ENCODE measurements at places on chromosomes 2 and 18.
A peak's percentile ranks its signal among the peaks of the same experiment; 100 is the strongest.

- no peak for DNase-seq
Observed at GRCh38 chr2:195009202-195009601, 647.8 kb upstream of the SLC39A10 start.

GRCh38 chr2:174748948-174749347 is 15.3 kb downstream of the CHRNA1 start:
- DNase-seq = peak; percentile 49

DNA sequence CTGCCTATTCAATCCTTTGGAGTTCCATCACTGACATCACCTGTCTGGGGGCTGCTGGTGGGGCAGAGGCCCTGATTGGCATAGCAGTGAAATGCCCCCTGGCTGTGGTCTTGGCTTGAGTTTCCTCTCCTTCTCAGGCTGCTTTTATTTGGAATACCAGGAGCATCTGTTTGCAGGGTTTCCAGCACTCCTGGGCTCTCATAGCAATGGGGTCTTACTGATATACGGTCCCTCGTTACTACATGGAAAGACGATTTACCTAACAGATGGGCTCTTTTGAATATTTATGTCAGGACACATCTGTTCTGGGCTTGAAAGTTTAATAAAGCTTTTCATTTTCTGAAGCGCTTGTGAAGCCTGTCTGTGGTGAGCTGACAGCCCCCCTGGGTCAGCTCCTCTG is 230.3 kb downstream of the SLC4A3 start:
- no peak for DNase-seq

- DNase-seq = no peak
Observed at GRCh38 chr2:16281451-16282335, 341.3 kb downstream of the MYCN start.

DNA sequence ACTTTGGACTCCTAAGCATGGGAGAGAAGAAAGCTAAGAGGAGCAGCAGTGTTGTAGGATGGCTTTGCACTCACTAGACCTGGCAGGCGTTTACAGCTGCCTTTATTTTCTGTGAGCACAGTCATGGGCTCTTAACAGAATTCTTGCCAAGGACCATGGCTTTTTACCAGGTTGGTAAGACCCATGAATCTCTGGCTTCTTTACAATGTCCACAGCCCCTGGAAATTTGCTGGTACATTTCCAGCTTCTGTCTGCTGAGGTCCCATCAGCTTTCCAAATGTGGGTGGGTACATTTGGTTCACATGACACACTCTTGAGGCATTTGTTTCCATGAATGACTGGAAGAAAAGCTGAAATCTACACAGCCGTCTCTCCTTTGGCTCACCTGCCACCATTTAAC is 162.7 kb downstream of the PPP1R1C start:
- DNase-seq = no peak

GRCh38 chr2:210833403-210833802 is 277.0 kb downstream of the CPS1 start:
- no peak for DNase-seq

GRCh38 chr2:167504061-167504460 is 615.8 kb downstream of the XIRP2 start:
- no peak for DNase-seq

- no peak for DNase-seq
Observed at GRCh38 chr2:62266433-62267038, 70.6 kb downstream of the B3GNT2 start.

GRCh38 chr2:132449868-132450267 is 33.3 kb downstream of the GPR39 start:
- no peak for DNase-seq

- no peak for DNase-seq
Observed at GRCh38 chr2:240138254-240138984, 2.0 kb downstream of the OTOS start.

GRCh38 chr2:98155291-98155690 is 68.3 kb downstream of the VWA3B start:
- no peak for DNase-seq

- no peak for DNase-seq
Observed at GRCh38 chr2:2906091-2906490, 471.5 kb downstream of the EIPR1 start.

- DNase-seq = no peak
Observed at GRCh38 chr2:113842919-113843736, 46.8 kb upstream of the ACTR3 start.

DNA sequence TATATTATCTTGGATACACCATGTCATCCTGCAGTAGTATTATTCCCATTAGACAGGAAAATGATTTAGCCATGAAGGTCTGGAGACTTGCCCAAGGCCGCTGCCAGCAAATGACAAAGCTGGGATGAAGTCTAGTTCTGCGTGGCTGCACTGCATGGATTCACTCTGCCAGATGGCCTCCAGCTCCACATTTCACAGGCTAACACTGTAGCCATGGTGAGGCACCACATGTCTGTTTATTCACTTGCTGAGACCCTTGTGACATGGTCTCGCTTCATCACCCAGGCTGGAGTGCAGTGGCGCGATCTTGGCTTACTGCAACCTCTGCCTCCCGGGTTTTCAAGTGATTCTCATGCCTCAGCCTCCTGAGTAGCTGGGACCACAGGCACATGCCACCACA is 31.5 kb upstream of the SCG2 start:
- DNase-seq = no peak
